HFFc6 (cell line): ENCODE measurements at places on chromosomes 5 and 9.

DNA sequence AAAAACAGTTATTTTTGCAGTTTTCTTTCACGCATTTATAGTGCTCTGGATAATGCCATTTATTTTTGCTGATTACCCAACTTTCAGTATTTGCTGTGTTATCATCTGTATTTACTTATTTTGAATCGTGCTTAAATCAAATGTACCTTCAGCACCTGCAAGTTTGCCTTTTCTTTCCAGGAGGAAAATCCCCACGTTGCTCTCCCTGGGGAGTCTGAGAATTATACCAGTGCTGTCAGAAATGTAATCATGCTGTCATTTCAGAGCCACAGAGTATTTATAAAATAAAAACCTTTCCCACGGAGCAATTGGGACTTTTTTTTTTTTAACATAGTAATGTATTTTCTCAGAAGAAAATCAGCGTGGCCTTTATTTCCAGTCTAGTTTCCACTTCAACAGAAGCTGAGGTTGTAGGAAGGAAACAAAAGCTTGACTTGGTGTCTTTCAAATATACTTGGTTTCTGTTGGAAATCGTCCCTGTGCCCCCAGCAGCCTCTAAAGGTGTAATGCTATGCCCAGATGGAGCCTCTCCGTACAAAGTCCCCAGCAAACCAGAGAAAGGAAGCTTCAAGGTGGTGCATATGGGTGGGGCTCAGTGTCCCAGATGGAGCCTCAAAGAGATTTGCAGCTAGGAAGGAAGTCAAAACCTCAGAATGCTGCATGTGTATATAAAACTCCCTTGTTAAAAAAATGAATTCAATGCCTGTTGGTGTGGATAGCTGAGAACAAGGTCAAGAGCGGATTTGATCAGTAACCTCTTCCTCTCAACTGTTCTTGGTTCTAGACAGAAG is 2.1 kb downstream of the GPR150 start:
- peak overlapping the region; percentile 79 for H3K4me3 ChIP-seq
- peaks cover 17% of the 10 kb centered on the region for H3K4me1 ChIP-seq
- peaks cover 7% of the 10 kb centered on the region for H3K27me3 ChIP-seq
- DNase-seq, result no peak
- no peak overlapping the region for H3K27ac ChIP-seq
- H3K36me3 ChIP-seq, result no peaks in the 10 kb centered on the region

DNA sequence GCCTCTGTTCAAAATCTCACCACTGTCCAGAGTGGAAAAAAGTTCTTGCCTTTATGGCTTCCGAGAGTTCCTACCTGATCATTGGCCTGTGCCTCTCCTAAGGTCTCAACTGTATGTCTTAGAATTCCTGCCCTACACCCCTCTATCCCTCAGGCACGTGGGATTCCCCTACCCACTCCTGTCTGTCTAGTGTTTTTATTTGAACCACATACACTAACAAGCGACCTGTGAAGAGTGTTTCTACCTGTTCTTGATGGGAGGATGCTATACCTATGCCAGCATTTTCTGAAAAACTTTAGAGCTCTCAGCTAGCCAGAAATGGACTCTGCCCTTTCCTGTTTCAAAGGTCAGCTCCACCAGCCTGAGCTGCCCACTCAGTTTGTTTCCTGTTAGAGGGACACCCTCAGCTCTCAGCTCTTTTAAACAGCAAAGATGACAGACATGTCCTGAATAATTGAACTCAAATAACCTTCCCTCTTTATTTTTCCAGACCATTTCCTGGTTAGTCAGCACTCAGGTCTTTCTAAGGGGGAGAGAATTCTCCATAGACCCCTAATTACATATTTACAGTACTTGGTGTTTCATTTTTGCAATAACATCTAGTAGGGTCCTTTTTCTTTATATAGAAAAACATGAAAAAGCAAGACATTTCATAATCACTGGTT is 214.8 kb downstream of the AOPEP start:
- peaks cover 17% of the 10 kb centered on the region for H3K36me3 ChIP-seq
- peaks cover 65% of the 10 kb centered on the region for H3K4me1 ChIP-seq
- no peaks in the 10 kb centered on the region for H3K27me3 ChIP-seq
- H3K4me3 ChIP-seq, result no peak overlapping the region
- DNase-seq, result no peak

DNA sequence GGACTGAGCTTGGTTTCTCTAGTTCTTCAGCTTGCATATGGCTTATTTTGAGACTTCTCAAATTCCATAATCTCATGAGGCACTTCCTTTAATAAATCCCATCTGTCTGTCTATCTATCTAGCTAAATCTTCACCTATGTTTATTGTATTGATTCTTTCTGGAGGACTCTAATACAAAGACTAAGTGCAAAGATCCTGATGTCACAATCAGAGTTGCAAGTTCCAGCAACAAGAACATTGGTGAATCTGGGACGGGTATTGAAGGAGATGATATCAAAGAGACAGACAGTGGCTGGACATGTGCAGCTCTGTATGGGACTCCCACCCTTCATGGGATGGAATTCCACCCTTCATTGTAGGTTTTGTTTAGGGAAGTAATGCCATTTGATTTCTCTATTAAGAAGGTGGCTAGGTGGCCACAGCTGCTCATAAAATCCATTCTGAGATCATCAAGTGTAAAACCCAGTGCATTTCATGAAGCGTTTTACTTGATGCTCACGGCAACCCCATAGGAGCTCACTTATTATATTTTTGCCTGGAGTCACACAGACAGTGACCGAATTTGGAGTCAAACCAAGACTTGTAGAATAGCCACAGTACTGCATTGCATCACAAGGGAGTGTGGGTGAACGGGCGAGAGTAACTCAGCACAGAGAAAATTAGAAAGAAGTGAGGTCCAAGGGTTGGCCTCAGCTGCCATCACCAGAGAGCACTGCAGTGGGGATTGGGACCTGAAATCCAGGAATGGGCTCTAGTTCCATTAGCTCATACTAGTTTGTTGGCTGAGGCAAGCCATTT is 24.9 kb downstream of the TAS2R1 start:
- no peak for DNase-seq
- H3K27ac ChIP-seq, result peak overlapping the region; percentile 53
- H3K36me3 ChIP-seq, result no peaks in the 10 kb centered on the region
- peaks cover 2% of the 10 kb centered on the region; the same call in 1 of the 2 replicates for H3K27me3 ChIP-seq
- peak overlapping the region; percentile 13; the same call in 1 of the 2 replicates for H3K4me3 ChIP-seq
- peaks cover 25% of the 10 kb centered on the region for H3K4me1 ChIP-seq

- H3K36me3 ChIP-seq, result no peaks in the 10 kb centered on the region; the same call in 1 of the 2 replicates
- no peak for DNase-seq
- no peaks in the 10 kb centered on the region for H3K4me1 ChIP-seq
Observed at GRCh38 chr9:136494531-136495215, 11.8 kb upstream of the SEC16A start.

- H3K4me3 ChIP-seq, result no peak overlapping the region
- 0 out of 2 replicates have a peak, but pooled peaks cover 5% of the 10 kb centered on the region for H3K27me3 ChIP-seq
- H3K27ac ChIP-seq, result no peak overlapping the region
- no peak for DNase-seq
- peaks cover 8% of the 10 kb centered on the region; the same call in 1 of the 2 replicates for H3K36me3 ChIP-seq
Observed at GRCh38 chr5:103498211-103498610, 64.4 kb downstream of the NUDT12 start.

DNA sequence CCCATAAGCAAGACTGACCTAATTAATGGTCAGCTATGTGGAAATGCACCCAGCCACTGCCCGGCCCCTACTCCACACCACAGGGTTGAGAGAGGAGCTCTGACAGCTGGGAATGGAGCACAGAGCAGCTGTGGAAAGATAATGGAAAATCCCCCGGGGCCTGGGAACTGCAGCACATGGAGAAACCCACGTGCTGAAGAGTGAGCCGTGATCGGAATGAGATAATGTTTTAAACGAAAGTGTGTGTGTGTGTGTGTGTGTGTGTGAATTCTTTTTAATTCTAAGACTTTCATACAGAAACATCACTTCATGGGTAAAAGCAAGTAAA is 13.1 kb upstream of the SLC12A7 start:
- peaks cover 28% of the 10 kb centered on the region for H3K27me3 ChIP-seq
- DNase-seq, result no peak
- H3K4me3 ChIP-seq, result no peak overlapping the region
- H3K36me3 ChIP-seq, result no peaks in the 10 kb centered on the region
- H3K27ac ChIP-seq, result no peak overlapping the region
- H3K4me1 ChIP-seq, result peaks cover 11% of the 10 kb centered on the region

GRCh38 chr5:146199176-146199815 is 4.1 kb upstream of the RBM27 start:
- H3K27ac ChIP-seq, result no peak overlapping the region
- DNase-seq, result no peak
- no peaks in the 10 kb centered on the region; the same call in none of the 2 replicates for H3K4me1 ChIP-seq
- no peaks in the 10 kb centered on the region for H3K36me3 ChIP-seq

DNA sequence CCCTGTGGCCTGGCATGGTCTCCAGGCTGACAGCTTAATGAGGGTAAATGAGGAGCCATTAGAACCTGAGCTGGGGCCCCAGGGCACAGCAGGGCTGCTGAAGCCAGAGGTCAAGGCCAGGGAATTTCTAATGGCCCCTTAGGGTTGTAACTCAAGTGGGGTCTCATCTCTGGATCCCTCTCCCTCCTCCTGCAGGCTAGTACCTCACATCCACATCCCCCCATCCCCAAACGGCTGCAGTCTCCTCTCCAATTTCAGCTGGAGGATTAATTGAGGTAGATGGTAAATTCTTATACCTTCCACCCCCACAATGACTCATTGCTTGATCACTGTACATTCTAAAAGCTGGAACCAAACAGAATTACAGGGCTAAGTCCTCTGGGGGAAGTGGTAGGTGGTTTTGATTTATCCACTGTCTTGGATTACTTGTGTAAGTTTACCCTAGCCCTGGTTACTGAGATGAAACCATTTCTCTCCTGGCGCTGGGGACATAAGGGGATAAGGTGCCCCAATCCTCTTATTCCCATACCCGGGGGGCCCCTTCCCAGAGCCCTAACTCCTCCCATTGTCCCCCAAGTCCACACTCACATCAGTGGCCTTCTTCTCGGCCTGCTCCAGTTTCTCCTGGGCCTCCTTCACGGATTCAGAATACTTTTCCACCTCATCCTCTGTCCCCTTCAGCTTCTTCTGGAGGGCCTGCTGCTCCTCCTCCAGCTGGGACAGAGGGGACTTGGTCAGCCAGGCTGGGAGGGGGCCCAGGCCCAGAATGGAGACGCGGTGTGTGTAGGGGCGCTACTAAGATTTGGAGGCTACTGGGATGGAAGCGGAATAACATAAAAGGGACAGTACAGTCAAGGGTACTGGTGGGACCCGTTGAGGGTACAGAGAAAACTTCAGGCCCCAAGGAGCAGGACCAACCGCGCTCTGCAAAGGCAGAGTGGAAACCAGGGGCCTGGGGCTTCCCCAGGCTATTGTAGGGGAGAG is 875 bp downstream of the TPM2 start:
- peaks cover 46% of the 10 kb centered on the region for H3K36me3 ChIP-seq
- peak overlapping the region; percentile 97 for H3K27ac ChIP-seq
- H3K4me3 ChIP-seq, result peak overlapping the region; percentile 100
- peak; percentile 72 for DNase-seq
- peaks cover 32% of the 10 kb centered on the region for H3K27me3 ChIP-seq

DNA sequence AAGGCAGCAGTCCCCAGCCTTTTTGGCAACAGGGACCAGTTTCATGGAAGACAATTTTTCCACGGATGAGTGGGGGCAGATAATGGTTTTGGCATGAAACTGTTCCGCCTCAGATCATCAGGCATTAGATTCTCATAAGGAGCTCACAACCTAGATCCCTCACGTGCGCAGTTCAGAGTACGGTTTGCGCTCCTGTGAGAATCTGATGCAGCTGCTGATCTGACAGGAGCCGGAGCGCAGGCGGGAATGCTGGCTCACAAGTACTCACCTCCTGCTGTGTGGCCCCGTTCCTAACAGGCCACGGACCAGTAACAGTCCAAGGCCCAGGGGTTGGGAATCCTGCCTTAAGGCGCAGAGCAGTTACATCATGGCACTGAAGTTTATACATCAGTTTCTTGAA is 3.3 kb upstream of the BRD3 start:
- peaks cover under 1% of the 10 kb centered on the region for H3K36me3 ChIP-seq
- no peak for DNase-seq

- no peaks in the 10 kb centered on the region for H3K4me1 ChIP-seq
- H3K27ac ChIP-seq, result no peak overlapping the region
Observed at GRCh38 chr9:83167126-83167525, 104.2 kb upstream of the RASEF start.

GRCh38 chr5:137470921-137471220 is 28.3 kb downstream of the SPOCK1 start:
- H3K4me1 ChIP-seq, result peaks cover 54% of the 10 kb centered on the region
- H3K27ac ChIP-seq, result peak overlapping the region; percentile 90

GRCh38 chr5:150333400-150333799 is 24.1 kb upstream of the TCOF1 start:
- H3K36me3 ChIP-seq, result no peaks in the 10 kb centered on the region
- H3K4me3 ChIP-seq, result no peak overlapping the region
- no peak for DNase-seq

DNA sequence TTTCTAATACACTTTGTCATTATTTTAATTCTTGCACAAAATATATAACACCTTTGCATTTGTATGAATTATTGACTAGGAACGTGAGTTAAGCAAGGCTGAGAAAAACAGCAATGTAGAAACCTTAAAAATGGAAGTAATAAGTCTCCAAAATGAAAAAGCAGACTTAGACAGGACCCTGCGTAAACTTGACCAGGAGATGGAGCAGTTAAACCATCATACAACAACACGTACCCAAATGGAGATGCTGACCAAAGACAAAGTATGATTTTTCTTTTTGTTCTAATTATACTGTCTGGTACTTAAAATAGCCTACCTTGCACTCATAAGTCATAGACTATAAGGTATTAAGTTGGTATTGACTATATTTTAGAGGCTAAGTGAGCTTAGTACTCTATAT is 34.4 kb downstream of the RAD50 start:
- no peak overlapping the region for H3K4me3 ChIP-seq
- peaks cover 10% of the 10 kb centered on the region; the same call in 1 of the 2 replicates for H3K36me3 ChIP-seq
- no peak for DNase-seq

GRCh38 chr5:65103756-65104440 is 335.2 kb downstream of the CWC27 start:
- no peaks in the 10 kb centered on the region; the same call in 1 of the 2 replicates for H3K27me3 ChIP-seq
- H3K4me3 ChIP-seq, result no peak overlapping the region
- peaks cover 10% of the 10 kb centered on the region for H3K36me3 ChIP-seq
- DNase-seq, result no peak
- no peak overlapping the region for H3K27ac ChIP-seq

DNA sequence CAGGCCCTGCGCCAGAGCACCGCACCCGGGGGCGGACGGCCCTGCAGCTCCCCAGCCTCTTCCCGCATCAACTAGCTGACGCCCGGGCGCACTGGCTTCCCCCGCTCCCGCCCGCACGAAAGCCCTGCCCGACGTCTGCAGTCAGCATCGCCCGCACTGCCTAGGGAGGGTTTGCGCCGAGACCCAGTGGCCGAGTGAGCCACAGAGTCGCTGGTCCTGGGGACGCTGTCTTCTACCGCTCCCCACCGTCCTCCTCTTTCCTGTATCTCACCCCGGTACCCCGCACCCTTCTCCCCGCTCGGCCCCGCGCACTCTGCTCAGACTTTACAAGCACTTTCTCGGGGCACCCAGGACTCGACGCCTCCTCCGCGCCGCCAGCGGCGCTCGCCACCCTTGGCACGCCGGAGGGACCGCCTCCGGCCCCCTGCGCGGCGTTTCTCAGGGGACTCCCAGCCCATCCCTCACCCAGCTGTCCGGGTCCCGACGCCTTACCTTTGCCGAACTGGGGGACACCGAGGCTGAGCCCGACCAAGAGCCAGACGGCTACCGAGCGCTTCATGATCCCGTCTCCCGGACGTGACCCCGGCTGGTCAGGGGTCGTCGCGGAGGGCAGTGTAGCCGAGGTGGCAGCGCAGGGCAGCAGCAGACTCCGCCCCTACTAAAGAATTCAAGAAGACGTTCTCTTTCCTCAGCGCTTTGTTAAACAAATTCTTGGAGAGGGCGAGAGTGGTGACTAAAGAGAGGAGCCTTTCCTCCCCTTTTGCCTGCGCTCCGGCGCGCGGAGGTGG is 670 bp downstream of the EDIL3 start:
- H3K4me3 ChIP-seq, result peak overlapping the region; percentile 89
- no peak for DNase-seq
- peaks cover 6% of the 10 kb centered on the region; the same call in 1 of the 2 replicates for H3K4me1 ChIP-seq
- H3K36me3 ChIP-seq, result no peaks in the 10 kb centered on the region
- peaks cover 3% of the 10 kb centered on the region; the same call in 1 of the 2 replicates for H3K27me3 ChIP-seq
